ENCODE measurements at places on chromosomes 4 and X. TPM values are rescaled to one million over a fixed set of nuclear protein-coding genes. Genes with fewer than 3 reads are reported as not detected.

INTS6L gene
- 1.9 TPM for total RNA-seq

HCFC1 gene
- 24.0 TPM for total RNA-seq

MEPE gene
- total RNA-seq: not detected

NEUROG2 gene
- total RNA-seq: not detected

IL9R gene
- total RNA-seq: not detected

ZCCHC12 gene
- total RNA-seq: not detected

BMX gene
- not detected for total RNA-seq

C4orf50 gene
- not detected for total RNA-seq

JADE3 gene
- total RNA-seq: 4.6 TPM

NLGN3 gene
- total RNA-seq: 0.63 TPM

Data from GM23248 (cell line).